Nephron progenitor cell (in vitro differentiated cells): ENCODE measurements at places on chromosomes 12 and 14.
A peak's percentile ranks its signal among the peaks of the same experiment; 100 is the strongest.

DNA sequence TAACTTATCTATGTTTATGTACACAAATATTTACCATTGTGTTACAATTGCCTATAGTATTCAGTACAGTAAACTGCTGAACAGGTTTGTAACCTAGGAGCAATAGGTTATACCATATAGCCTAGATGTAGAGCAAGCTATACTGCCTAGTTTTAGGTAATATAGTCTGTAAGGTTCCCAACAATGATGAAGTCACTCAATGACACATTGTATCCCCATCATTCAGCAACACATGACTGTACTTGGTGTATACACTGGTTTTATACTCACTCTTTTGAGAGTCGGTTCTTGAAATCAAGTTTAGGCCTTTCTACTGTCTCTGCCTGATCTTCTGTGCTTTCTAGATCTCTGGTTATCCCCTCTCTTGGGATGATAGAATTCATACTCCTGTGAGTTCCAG, 5.5 kb downstream of the RNASE1 start:
- DNase-seq: no peak
- no peak overlapping the region for H3K4me3 ChIP-seq
- no peaks in the 10 kb centered on the region for H3K36me3 ChIP-seq
- no peak overlapping the region for H3K27ac ChIP-seq
- H3K4me1 ChIP-seq: peaks cover 47% of the 10 kb centered on the region
- no peaks in the 10 kb centered on the region for H3K27me3 ChIP-seq

DNA sequence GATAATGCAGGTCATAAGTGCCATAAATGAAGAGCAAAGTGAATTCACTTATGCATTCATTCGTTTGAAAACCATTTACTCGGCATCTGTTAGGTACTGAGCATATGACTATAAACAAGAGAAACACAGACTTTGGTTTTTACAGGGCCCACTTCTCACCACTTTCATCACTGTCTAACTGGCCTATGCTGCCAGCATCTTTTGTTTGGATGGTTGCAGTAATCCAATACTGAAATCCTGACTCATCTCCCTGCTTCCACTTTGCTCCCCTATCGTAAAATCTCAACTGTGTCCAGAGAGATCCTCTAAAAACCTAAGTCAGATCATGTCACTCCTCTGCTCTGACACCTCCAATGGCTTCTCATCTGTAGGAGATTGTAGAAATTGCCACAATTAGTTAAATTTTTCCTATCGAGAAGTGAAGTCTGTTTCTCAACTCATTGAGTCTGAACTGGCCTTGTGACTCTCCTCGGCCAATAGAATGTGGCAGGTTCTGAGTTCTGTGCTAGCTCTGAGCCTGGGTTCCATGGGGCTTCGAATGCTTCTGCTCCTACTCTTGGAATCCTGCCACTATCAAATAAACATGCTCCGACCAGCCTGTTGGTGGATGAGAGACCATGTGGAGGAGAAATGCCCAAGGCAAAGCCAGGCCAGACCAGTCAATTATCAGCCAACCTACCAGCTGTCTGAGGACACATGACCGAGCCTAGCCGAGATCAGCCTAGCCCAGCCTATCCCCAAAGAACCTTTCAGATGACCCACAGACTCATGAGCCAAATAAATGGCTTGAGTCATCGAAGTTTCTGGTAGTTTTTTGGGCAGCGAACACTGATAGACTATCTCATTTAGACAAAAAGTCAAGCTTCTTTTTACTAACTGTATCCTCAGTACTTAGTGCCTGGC, 2.2 kb upstream of the BATF start:
- DNase-seq: no peak
- no peaks in the 10 kb centered on the region for H3K36me3 ChIP-seq
- H3K27me3 ChIP-seq: peaks cover 14% of the 10 kb centered on the region
- no peak overlapping the region for H3K27ac ChIP-seq

DNA sequence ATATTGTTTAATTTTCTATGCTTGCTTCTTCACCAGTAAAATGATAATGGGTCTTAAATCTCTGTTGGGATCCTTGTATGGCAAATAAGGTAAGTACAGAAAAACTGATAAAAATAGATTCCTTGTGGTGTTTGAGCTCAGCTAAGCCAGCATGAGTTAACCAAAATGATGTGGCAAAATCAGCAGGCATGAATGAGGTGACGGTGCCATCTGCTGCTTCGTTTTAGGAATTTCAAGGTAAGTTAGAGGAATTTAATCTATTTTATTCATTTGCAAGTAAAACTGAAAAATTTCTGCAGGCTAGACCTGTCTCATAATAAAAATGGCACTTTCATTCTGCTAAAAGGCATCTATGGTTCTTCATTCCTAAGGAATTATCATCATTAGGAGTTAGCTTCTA, 10.0 kb upstream of the CLEC7A start:
- no peak overlapping the region for H3K4me3 ChIP-seq
- no peaks in the 10 kb centered on the region for H3K4me1 ChIP-seq
- no peak overlapping the region for H3K27ac ChIP-seq
- H3K27me3 ChIP-seq: peaks cover 3% of the 10 kb centered on the region
- DNase-seq: peak; percentile 34

DNA sequence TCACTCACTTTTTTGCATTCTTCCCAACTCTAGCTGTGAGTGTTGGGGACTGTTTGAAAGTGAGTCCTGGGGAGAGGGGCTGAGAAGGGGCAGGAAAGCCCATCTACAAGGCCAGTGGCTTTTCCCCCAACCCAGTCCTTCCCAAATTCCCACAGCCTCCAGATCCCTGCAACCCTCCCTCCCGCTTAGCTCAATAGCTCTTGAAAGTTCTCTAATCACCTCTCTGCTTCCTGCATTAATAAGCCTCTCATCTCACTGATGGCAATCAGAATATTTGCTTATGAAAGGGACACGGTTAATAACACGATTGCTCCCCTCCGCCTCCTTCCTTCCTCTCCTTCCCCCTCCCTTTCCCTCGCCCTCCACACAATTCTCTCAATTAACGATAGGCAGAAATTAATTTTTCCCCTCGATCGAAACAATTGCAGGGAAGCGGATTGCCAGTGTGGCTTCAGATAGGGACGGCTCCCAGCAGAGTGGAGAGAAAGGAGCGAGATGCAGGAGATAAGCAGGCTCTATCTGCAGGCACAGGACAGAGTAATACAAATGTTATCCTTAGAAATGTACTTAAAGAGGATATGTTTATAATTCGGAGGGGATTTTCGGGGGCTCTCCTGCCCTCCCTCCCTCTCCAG, 15.1 kb upstream of the GPATCH2L start:
- no peak overlapping the region for H3K4me3 ChIP-seq
- H3K27me3 ChIP-seq: peaks cover 95% of the 10 kb centered on the region
- no peak overlapping the region for H3K27ac ChIP-seq
- H3K36me3 ChIP-seq: no peaks in the 10 kb centered on the region
- DNase-seq: no peak
- H3K4me1 ChIP-seq: peaks cover 12% of the 10 kb centered on the region

DNA sequence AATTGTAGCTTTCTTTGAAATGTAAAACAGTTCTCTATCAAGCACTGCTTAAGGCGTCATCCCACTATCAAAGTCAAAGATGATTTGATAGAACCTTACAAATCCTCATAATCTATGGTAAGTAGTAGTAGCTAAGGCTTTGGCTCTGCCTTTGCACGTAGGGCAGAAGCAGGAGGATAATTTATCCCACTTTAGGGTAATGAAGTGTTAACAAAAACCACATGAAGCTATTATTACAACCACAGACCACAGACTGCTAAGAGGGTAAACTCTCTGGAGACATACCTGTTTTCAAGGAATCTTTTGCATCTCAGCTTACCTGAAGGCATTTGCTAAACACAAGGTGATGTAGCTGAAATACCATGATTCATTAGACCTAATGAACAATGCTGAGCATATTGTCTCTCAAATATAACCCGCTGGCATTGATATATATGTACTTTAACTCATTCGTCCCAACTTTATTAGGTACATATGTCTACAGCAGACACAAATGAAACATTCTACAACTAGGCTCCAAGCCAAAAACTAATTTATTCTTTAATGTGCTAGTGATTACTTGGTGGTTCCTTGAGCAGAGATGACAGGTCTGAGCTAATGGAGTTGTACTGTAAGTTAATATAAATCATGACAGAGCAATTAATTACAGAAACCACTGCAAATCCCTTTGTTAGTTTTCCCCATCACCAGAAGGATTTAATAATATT, 368.8 kb downstream of the ETNK1 start:
- no peak overlapping the region for H3K27ac ChIP-seq
- H3K36me3 ChIP-seq: no peaks in the 10 kb centered on the region
- H3K4me3 ChIP-seq: no peak overlapping the region
- H3K27me3 ChIP-seq: peaks cover 6% of the 10 kb centered on the region

- H3K36me3 ChIP-seq: peaks cover 59% of the 10 kb centered on the region
- H3K27ac ChIP-seq: peak overlapping the region; percentile 99
- H3K4me3 ChIP-seq: peak overlapping the region; percentile 68
- H3K27me3 ChIP-seq: peaks cover 3% of the 10 kb centered on the region
Observed at GRCh38 chr12:108802101-108802961, 55.1 kb downstream of the SSH1 start.

GRCh38 chr12:69007855-69008351, 74.9 kb upstream of the CPM start:
- no peaks in the 10 kb centered on the region for H3K36me3 ChIP-seq
- H3K4me1 ChIP-seq: peaks cover 33% of the 10 kb centered on the region
- no peak overlapping the region for H3K4me3 ChIP-seq
- H3K27ac ChIP-seq: peak overlapping the region; percentile 64

- no peaks in the 10 kb centered on the region for H3K4me1 ChIP-seq
- peaks cover 3% of the 10 kb centered on the region for H3K27me3 ChIP-seq
Observed at GRCh38 chr12:34212651-34213050, 190.4 kb downstream of the ALG10 start.

DNA sequence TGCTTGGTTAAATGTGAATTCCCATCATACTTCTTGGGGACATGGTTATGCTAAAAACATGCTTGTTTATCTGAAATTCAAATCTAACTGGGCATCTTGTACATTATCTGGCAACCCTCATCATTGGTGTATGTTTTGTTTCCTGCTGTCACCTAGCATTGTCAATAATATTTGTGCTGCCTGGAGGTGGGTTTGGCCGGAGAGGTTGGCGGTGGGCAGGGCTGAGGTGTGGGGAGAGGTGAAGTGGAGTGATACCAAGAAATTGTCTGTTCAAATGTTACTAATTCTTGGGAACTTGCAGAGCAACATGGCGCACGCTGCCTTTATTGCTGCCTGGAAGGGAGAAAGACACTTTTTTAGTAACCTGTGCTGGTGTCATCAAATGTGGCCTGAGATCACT, 280.5 kb downstream of the VRK1 start:
- H3K36me3 ChIP-seq: no peaks in the 10 kb centered on the region
- no peak overlapping the region for H3K4me3 ChIP-seq
- peaks cover 14% of the 10 kb centered on the region for H3K27me3 ChIP-seq
- no peak overlapping the region for H3K27ac ChIP-seq
- DNase-seq: no peak

- DNase-seq: no peak
- no peak overlapping the region for H3K27ac ChIP-seq
- H3K4me1 ChIP-seq: no peaks in the 10 kb centered on the region
- H3K4me3 ChIP-seq: no peak overlapping the region
- no peaks in the 10 kb centered on the region for H3K27me3 ChIP-seq
- peaks cover 84% of the 10 kb centered on the region for H3K36me3 ChIP-seq
Observed at GRCh38 chr12:42442888-42443287, 116.9 kb downstream of the PPHLN1 start.

- no peak overlapping the region for H3K4me3 ChIP-seq
- H3K27me3 ChIP-seq: no peaks in the 10 kb centered on the region
- no peak overlapping the region for H3K27ac ChIP-seq
Observed at GRCh38 chr12:44817687-44818086, 58.4 kb downstream of the NELL2 start.

GRCh38 chr12:21296348-21296747, 38.4 kb downstream of the SLCO1A2 start:
- H3K27ac ChIP-seq: no peak overlapping the region
- H3K4me3 ChIP-seq: no peak overlapping the region
- H3K27me3 ChIP-seq: no peaks in the 10 kb centered on the region
- H3K36me3 ChIP-seq: no peaks in the 10 kb centered on the region

- no peaks in the 10 kb centered on the region for H3K36me3 ChIP-seq
- no peak for DNase-seq
- H3K4me3 ChIP-seq: no peak overlapping the region
- peaks cover 52% of the 10 kb centered on the region for H3K27me3 ChIP-seq
Observed at GRCh38 chr12:6376870-6377666, 1.7 kb upstream of the SCNN1A start.

DNA sequence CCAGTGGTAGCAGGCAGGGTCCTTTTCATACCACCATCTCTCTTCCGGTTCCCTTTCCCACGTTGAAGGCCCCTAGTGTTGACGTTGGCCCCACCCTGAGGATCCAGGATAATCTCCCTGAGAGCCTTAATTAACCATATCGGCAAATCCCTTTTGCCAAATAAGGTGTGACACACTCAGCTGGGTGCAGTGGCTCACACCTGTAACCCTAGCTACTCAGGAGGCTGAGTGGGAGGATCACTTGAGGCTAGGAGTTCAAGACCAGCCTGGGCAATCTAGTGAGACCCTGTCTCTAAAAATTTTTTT, 2.8 kb upstream of the TMEM119 start:
- H3K4me3 ChIP-seq: no peak overlapping the region
- H3K27me3 ChIP-seq: peaks cover 3% of the 10 kb centered on the region
- DNase-seq: no peak
- peaks cover 55% of the 10 kb centered on the region for H3K4me1 ChIP-seq

DNA sequence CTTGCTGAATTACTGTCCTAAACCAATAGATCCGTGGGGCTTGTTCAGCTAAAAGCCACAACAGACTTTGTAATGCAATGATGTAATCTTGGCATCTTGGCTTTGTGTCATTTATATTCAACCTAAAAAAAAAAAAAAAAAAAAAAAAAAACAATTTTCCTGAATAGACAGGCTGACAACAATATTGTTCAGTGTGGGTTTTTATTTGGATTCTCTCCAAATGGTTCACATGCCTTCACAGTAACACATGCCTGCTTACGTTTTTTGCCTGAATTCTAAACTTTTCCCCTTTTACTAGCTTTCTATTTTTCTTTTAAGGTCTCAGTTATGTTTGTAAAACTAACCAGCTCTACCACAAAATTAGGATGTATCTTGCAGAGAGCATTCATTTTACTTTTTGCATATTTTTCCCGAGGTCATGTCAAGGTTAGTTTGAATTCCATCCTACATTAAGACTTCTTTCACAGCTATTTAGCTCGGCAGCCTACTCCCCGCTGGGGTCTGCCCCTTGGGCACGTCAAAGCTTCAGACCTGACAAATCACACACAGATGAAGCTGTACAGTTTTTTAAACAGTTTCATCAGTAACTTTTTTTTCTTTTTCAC, 213.7 kb upstream of the NPAS3 start:
- peaks cover 14% of the 10 kb centered on the region for H3K4me1 ChIP-seq
- DNase-seq: no peak
- no peaks in the 10 kb centered on the region for H3K27me3 ChIP-seq
- no peak overlapping the region for H3K4me3 ChIP-seq
- H3K36me3 ChIP-seq: no peaks in the 10 kb centered on the region
- H3K27ac ChIP-seq: no peak overlapping the region

- peaks cover 100% of the 10 kb centered on the region for H3K27me3 ChIP-seq
- peak; percentile 90 for DNase-seq
- H3K4me1 ChIP-seq: peaks cover 38% of the 10 kb centered on the region
- peaks cover 15% of the 10 kb centered on the region for H3K36me3 ChIP-seq
- H3K27ac ChIP-seq: no peak overlapping the region
- peak overlapping the region; percentile 81 for H3K4me3 ChIP-seq
Observed at GRCh38 chr12:57621497-57622292, 10.5 kb downstream of the ARHGEF25 start.
